RWPE2 (cell line): ENCODE measurements at places on chromosomes 3 and 15.
A peak's percentile ranks its signal among the peaks of the same experiment; 100 is the strongest.

DNA sequence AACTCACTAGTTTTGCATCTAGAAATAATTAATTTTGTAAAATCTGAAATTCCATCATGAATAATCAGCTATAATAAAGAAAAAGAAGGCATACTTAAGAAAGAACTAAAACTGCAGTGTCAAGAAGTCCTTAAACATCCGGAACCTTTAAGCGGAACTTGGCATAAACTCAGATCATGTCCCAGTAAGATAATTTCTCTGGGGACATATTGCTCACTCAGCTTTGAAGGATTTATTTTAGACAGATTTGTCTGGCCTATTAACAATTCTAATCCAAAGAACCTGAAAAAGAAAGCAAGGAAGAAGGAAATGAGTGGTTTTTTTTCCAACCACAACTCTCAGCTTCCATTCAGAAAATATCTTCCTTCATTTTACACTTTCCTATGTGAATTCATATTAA, 850.3 kb downstream of the ROBO1 start:
- no peak for DNase-seq
- peaks cover 23% of the 10 kb centered on the region for H3K4me1 ChIP-seq
- H3K4me3 ChIP-seq = no peak overlapping the region
- H3K36me3 ChIP-seq = no peaks in the 10 kb centered on the region
- H3K27ac ChIP-seq = no peak overlapping the region

- H3K4me3 ChIP-seq = no peak overlapping the region
- H3K4me1 ChIP-seq = no peaks in the 10 kb centered on the region
- H3K36me3 ChIP-seq = peaks cover 11% of the 10 kb centered on the region
- no peaks in the 10 kb centered on the region for H3K27me3 ChIP-seq
These were observed 4.6 kb upstream of the TMEM44 start for GRCh38 chr3:194637541-194638400.

GRCh38 chr3:45608296-45608695, 13.7 kb downstream of the LIMD1 start:
- no peak overlapping the region for H3K4me3 ChIP-seq
- no peaks in the 10 kb centered on the region for H3K27me3 ChIP-seq
- H3K27ac ChIP-seq = no peak overlapping the region
- peaks cover 18% of the 10 kb centered on the region for H3K4me1 ChIP-seq
- no peak for DNase-seq

DNA sequence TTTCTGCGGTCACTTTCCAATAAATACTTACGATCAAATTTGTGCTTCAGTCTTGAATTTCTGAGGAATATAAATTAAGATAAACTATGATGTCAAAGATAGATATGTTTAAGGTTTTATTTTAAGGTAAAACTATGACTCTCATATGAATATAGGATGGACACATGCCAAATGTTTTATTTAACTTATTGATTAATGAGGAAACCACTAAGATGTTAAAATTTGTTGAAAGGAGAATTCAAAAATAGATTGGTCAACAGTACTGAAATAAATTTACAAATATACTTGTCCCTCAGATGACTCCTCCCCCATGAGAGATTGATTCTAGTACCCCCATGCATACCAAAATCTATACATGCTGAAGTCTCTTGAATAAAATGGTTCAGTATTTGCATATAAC, 319.7 kb upstream of the KCNH8 start:
- no peaks in the 10 kb centered on the region for H3K27me3 ChIP-seq
- no peaks in the 10 kb centered on the region for H3K36me3 ChIP-seq
- no peak for DNase-seq
- H3K27ac ChIP-seq = no peak overlapping the region
- no peaks in the 10 kb centered on the region for H3K4me1 ChIP-seq
- no peak overlapping the region for H3K4me3 ChIP-seq

DNA sequence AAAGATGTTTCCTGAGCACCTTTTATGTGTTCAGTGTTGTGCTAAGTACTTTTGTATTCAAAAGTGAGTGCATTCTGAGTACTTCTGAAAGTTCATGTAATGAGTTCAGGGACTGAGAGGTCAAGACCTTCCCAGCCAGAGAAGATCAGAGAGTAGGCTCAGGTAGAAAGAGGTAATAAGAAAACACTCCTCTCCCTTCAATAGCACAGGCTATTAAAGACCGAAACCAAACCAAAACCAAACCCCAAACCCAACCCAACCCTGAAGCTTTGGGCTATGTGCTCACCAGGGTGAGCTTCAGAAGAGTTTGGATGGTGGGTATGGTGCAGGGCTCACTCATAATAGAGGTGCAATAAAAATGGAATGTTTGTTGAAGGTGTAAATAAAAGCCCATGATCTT, 76.7 kb upstream of the FAM3D start:
- H3K36me3 ChIP-seq = no peaks in the 10 kb centered on the region
- H3K27ac ChIP-seq = no peak overlapping the region
- no peaks in the 10 kb centered on the region for H3K4me1 ChIP-seq
- no peak overlapping the region for H3K4me3 ChIP-seq

DNA sequence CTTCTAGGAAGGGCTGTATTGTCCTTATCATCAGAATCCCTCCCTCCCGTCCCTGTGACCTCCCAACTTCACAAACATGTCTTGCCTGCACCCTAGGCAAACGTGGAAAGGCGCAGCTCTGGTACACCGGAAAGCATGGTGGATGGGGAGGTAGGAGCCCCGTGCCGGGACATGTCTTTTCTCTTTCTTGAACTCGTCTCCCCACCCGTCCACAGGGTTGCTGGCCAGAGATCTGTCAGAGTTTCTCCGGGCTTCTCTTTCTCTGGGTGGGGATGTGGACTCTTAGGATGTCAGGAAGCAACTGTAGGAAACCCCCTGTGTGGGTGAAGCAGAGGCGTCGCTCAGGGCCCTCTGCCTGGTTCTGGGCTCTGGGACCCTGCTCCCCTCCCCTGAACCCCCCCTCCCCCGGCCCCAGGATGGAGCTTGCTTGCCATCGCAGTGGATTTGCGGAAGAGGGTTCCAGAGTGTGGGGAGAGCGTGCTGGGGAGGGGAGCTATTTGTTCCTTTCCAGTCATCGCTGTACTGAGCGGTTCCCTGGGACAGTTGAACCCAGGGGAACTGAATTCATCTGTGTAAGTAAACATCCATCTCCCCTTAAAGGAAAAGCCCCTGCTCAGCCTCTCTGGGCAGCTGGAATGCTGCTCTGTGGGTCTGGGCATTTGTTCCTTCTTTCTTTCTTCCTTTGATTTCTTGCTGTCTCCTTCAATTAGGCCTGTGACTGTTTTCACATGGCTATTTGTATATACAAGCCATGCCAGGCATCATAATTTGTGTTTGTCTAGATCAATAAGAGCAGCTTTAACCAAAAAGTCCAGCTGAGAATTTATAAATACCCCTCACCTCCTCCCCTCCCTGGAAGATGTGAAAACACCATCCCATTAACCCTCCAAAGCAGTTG, 72.8 kb downstream of the SMAD3 start:
- no peaks in the 10 kb centered on the region for H3K27me3 ChIP-seq
- H3K4me1 ChIP-seq = peaks cover 76% of the 10 kb centered on the region
- H3K36me3 ChIP-seq = 0 out of 2 replicates have a peak, but pooled peaks cover 5% of the 10 kb centered on the region
- peak overlapping the region; percentile 55 for H3K27ac ChIP-seq

DNA sequence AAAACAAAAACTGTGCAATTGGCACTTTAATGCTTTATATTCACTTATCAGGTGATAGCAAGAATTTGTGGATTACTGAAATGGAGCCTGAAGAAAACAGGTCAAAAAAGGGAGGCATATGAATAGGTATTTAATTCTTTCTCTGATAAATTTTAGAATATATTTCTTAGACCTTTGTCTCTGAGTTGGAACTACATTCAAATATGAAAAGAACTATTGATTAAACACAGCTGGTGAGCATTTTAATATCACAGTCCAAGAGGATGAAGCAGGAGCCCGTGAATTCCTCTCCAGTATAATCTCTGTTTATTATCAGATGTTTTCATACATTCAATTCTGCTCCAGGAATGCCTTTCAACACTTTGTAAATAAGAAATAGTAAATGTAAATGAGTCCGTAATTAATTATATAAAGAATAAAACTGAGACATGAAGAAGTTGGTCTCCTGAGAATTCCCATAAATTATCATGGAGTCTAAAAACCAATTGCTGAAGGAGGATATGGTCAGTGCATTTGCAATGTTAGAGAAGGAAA, 86.3 kb upstream of the ARHGEF26 start:
- no peaks in the 10 kb centered on the region for H3K36me3 ChIP-seq
- H3K27me3 ChIP-seq = no peaks in the 10 kb centered on the region
- H3K27ac ChIP-seq = no peak overlapping the region
- no peak overlapping the region for H3K4me3 ChIP-seq
- no peak for DNase-seq

DNA sequence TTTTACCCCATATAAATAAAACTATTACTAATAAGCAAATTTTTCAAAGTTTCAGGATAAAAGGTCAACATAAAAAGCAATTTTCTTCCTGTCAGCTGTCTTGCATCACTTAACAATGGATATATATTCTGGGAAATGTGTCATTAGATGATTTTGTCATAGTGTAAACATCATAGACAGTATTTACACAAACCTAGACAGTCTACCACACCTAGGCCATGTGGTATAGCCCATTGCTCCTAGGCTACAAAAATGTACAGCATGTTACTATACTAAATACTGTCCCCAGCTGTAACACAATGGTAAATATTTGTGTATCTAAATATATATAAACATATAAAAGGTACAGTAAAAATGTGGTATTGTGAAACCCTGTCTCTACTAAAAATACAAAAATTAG, 156.7 kb downstream of the ANO10 start:
- no peaks in the 10 kb centered on the region for H3K36me3 ChIP-seq
- H3K27ac ChIP-seq = no peak overlapping the region
- DNase-seq = no peak
- no peak overlapping the region for H3K4me3 ChIP-seq

- no peaks in the 10 kb centered on the region for H3K36me3 ChIP-seq
- no peak for DNase-seq
- H3K4me1 ChIP-seq = no peaks in the 10 kb centered on the region
- no peak overlapping the region for H3K4me3 ChIP-seq
These were observed 42.0 kb upstream of the MEIS2 start for GRCh38 chr15:37142371-37142770.

GRCh38 chr15:42737529-42738328, 801 bp upstream of the CDAN1 start:
- H3K4me1 ChIP-seq = peaks cover 3% of the 10 kb centered on the region
- peaks cover 32% of the 10 kb centered on the region for H3K36me3 ChIP-seq
- peak; percentile 53 for DNase-seq
- H3K4me3 ChIP-seq = peak overlapping the region; percentile 84

- no peaks in the 10 kb centered on the region for H3K36me3 ChIP-seq
- DNase-seq = no peak
- no peak overlapping the region for H3K27ac ChIP-seq
- H3K4me1 ChIP-seq = no peaks in the 10 kb centered on the region
- no peak overlapping the region for H3K4me3 ChIP-seq
These were observed 52.1 kb upstream of the TLE3 start for GRCh38 chr15:70149667-70150404.

GRCh38 chr3:165196577-165197480, 645 bp upstream of the SLITRK3 start:
- H3K4me3 ChIP-seq = peak overlapping the region; percentile 7
- H3K27ac ChIP-seq = no peak overlapping the region
- no peaks in the 10 kb centered on the region for H3K4me1 ChIP-seq
- peaks cover 81% of the 10 kb centered on the region for H3K27me3 ChIP-seq
- DNase-seq = no peak
- H3K36me3 ChIP-seq = no peaks in the 10 kb centered on the region

DNA sequence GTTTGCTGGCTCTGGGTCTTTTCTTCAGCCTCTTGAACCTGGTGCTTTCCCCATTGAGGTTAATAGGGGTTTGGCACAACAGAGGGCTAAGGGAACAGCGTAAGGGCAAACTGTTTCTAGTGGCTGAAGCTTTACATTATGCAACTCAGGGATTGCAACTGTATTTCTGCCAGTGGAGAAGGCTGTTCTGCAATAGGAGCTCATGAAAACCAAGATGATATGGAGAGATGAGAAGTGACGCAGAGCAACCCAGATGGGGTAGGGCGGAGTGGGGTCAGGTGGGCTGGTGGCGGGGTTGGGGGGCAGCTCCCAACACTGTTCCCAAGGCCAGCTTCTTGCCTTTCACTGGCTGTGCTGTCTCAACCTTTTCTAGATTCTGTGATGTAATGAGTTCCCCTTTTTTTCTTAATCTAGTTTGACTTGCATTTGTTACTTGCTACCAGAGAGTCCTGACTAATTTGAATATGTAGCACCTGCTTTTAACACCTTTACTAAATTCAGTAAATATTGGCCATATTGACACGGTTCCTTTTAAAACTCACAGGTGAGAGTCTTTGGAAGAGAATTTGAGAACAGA, 7.2 kb downstream of the GXYLT2 start:
- no peaks in the 10 kb centered on the region for H3K36me3 ChIP-seq
- DNase-seq = no peak
- no peaks in the 10 kb centered on the region for H3K27me3 ChIP-seq

- no peak overlapping the region for H3K27ac ChIP-seq
- no peaks in the 10 kb centered on the region for H3K36me3 ChIP-seq
- no peak for DNase-seq
- no peak overlapping the region for H3K4me3 ChIP-seq
- H3K4me1 ChIP-seq = no peaks in the 10 kb centered on the region
These were observed 15.0 kb upstream of the MINDY4B start for GRCh38 chr3:150920236-150920635.

DNA sequence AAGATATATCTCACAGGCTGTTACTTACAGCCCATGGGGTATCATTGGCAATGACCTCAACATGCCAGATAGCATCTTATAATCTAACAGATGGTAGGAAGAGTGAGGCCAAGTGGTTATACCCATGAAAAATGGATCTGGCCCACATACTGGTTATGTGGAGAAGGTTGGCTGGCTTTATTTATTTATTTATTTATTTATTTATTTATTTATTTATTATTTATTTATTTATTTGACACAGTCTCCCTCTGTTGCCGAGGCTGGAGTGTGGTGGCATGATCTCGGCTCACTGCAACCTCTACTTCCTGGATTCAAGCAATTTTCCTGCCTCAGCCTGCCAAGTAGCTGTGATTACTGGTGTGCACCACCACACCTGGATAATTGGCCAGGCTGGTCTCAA, 11.6 kb downstream of the FBXO40 start:
- H3K27me3 ChIP-seq = no peaks in the 10 kb centered on the region
- no peaks in the 10 kb centered on the region for H3K36me3 ChIP-seq
- H3K4me1 ChIP-seq = no peaks in the 10 kb centered on the region
- H3K27ac ChIP-seq = no peak overlapping the region
- no peak overlapping the region for H3K4me3 ChIP-seq

- H3K4me3 ChIP-seq = no peak overlapping the region
- H3K4me1 ChIP-seq = no peaks in the 10 kb centered on the region
- H3K36me3 ChIP-seq = no peaks in the 10 kb centered on the region
- no peak for DNase-seq
These were observed 18.7 kb downstream of the BCL2A1 start for GRCh38 chr15:79952329-79952728.

DNA sequence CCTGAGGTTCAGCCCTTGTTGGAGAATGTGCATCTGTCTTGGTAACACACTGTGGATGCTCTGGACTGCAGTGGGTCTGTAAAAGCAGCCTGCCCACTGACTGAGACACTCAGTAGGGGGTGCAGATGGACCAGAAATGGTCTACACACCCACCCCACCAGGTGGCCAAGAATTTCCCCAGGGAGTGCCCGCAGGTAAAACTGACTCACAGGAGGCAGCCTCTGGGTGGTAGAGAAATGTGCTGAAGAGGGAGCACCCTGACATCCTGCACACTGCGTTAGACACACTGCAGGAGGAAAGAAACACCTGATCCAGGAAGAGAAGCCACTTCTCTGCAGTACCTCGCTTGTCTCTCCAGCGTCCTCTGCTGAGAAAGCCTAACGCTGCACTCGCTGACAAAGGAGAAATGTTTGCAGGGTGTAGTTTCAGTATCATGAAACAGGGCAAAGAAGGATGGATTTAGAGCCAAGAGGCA, 109.5 kb upstream of the ABHD17C start:
- no peak overlapping the region for H3K4me3 ChIP-seq
- H3K27ac ChIP-seq = peak overlapping the region; percentile 79
- H3K27me3 ChIP-seq = no peaks in the 10 kb centered on the region

- no peak overlapping the region for H3K27ac ChIP-seq
- no peaks in the 10 kb centered on the region for H3K36me3 ChIP-seq
- H3K4me1 ChIP-seq = no peaks in the 10 kb centered on the region
- H3K27me3 ChIP-seq = no peaks in the 10 kb centered on the region
These were observed 3.1 kb downstream of the RBP2 start for GRCh38 chr3:139473155-139473771.
